CD8-positive, alpha-beta memory T cell (primary cell): ENCODE measurements at places on chromosomes 12 and 14. TPM values are rescaled to one million over a fixed set of nuclear protein-coding genes. Genes with fewer than 3 reads are reported as not detected.

Gene BDKRB2
- not detected for total RNA-seq

- H3K36me3 ChIP-seq, result no peaks in the 10 kb centered on the region
- H3K4me1 ChIP-seq, result no peaks in the 10 kb centered on the region
- DNase-seq, result no peak
- H3K27ac ChIP-seq, result no peak overlapping the region
Measured at GRCh38 chr14:32468955-32469354, 139.9 kb downstream of the AKAP6 start.

- H3K4me3 ChIP-seq, result no peak overlapping the region
- H3K27ac ChIP-seq, result no peak overlapping the region
- H3K4me1 ChIP-seq, result no peaks in the 10 kb centered on the region
Measured at GRCh38 chr12:28027328-28027727, 54.8 kb upstream of the PTHLH start.

- H3K36me3 ChIP-seq, result no peaks in the 10 kb centered on the region
- peak overlapping the region; percentile 19 for H3K27ac ChIP-seq
- DNase-seq, result no peak
Measured at GRCh38 chr14:65103150-65103760, 938 bp upstream of the MAX start.

- H3K27me3 ChIP-seq, result no peaks in the 10 kb centered on the region
- no peaks in the 10 kb centered on the region for H3K4me1 ChIP-seq
- DNase-seq, result no peak
- no peaks in the 10 kb centered on the region for H3K36me3 ChIP-seq
Measured at GRCh38 chr12:64992116-64992515, 129.0 kb downstream of the WIF1 start.

DNA sequence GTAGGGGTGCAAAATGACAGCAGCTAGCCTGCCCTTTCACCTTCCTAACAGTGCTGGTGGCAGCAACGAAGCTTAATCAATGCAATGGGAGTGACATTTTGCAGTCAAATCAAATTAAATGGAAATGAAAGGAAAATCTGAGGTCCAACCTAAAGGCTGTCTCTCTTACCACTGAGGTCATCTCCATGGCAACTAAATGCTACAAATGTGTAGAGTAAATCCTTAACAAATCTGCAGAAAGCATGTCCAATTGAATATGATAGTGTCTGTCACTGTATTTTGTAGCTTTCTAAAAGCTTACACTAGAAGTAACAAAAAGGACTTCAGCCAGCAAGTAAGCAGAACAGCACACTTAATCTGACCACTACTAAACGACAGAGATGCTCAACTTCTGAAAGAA lies 488.8 kb downstream of the BCAT1 start:
- H3K4me3 ChIP-seq, result no peak overlapping the region
- no peak overlapping the region for H3K27ac ChIP-seq
- no peaks in the 10 kb centered on the region for H3K36me3 ChIP-seq

Gene PRPH
- total RNA-seq, result not detected

GRCh38 chr14:92744198-92744597 lies 4.2 kb downstream of the LGMN start:
- H3K27me3 ChIP-seq, result peaks cover under 1% of the 10 kb centered on the region
- no peaks in the 10 kb centered on the region for H3K36me3 ChIP-seq
- DNase-seq, result no peak
- H3K4me1 ChIP-seq, result peaks cover 4% of the 10 kb centered on the region

Gene GUCY2C
- not detected for total RNA-seq

- peaks cover 10% of the 10 kb centered on the region for H3K4me1 ChIP-seq
- H3K36me3 ChIP-seq, result no peaks in the 10 kb centered on the region
- H3K27ac ChIP-seq, result no peak overlapping the region
- no peak overlapping the region for H3K4me3 ChIP-seq
Measured at GRCh38 chr12:53174881-53175491, 5.5 kb upstream of the ZNF740 start.

DNA sequence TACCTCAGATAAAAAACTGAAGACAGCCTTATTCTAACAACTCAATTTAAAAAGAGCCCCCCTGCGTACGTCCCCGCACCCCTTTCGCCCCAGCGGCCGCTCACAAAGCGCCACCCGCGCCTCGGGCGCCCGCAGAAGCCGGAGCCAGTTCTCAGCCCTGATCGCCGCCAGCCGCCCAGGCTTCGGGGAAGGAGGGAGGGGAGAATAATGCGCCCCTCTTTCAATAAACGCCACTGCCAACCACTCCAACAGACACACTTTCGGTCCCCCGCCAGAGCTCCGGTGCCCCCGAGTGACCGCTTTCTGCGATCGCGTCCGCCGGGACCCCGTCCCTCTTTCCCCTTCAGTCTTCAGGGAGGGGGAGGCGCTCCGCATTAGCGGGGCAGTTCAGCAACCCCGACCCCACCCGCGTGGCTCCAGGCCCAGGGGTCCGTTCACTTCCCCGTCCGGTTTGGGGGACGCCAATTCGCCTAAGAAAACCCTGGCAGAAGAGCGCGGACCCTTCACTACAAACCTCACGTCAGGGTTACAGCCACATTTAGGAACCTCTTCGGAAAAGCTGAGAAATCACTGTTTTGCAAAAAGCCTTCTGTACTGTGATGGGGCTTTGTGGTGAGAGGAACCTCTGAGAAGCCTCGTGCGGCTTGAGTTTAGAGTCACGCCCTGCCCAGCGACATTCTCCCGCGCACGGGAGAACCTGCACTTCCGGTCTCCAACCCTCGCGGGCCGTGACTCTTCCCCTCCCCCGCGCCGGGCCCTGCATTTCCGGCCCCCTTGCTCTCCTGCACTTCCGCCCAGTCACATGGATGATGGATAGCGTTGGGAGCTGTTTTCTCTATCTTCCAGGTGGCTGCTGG lies 18.7 kb downstream of the FOXG1 start:
- H3K27ac ChIP-seq, result no peak overlapping the region
- no peaks in the 10 kb centered on the region for H3K36me3 ChIP-seq
- no peaks in the 10 kb centered on the region for H3K4me1 ChIP-seq
- DNase-seq, result no peak
- H3K4me3 ChIP-seq, result no peak overlapping the region

Gene KRT74
- not detected for total RNA-seq

DNA sequence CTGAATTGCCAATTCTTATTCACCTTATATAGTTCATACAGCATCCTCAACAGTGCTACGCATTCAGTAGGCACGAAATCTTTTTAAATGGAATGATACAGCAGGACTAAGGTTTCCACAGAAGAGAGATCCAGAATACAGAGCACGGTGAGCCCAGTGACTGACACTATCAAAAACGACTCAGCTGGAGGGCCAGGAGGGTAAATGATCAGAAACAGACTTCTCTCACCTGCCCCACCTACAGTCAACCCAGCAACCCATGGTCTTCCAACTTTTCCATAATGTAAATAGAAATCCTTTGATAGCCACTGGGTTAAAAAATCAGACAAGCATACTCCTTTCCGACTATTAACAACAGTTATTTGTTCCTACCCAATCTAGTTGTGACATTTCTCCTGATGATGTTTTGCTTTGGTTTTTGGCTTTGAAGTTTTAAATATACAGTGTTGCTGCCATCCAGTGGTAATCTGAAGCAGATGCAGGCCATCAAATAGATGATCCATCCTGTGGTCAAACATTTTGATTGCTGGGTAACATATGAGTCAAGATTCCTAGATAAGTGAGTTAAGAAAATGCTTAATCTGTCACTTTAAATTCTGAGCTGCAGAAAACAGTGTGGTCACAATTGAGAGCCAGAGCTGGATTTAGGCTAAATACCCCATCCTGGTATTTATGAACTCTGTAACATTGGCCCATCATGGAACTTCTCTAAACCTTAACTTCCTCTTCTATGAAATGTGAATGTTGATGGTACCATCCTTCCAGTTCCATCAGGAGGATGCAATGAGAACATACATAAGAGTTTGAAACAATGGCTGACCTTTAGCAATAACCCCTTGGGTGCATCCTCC lies 42.0 kb downstream of the GPHB5 start:
- H3K27ac ChIP-seq, result no peak overlapping the region
- no peaks in the 10 kb centered on the region for H3K27me3 ChIP-seq
- DNase-seq, result no peak
- no peak overlapping the region for H3K4me3 ChIP-seq
- H3K36me3 ChIP-seq, result no peaks in the 10 kb centered on the region

GRCh38 chr14:103500148-103500990 lies 22.3 kb downstream of the CKB start:
- H3K4me3 ChIP-seq, result no peak overlapping the region
- no peak overlapping the region for H3K27ac ChIP-seq
- peaks cover 52% of the 10 kb centered on the region for H3K36me3 ChIP-seq
- H3K27me3 ChIP-seq, result no peaks in the 10 kb centered on the region
- H3K4me1 ChIP-seq, result peaks cover 4% of the 10 kb centered on the region

DNA sequence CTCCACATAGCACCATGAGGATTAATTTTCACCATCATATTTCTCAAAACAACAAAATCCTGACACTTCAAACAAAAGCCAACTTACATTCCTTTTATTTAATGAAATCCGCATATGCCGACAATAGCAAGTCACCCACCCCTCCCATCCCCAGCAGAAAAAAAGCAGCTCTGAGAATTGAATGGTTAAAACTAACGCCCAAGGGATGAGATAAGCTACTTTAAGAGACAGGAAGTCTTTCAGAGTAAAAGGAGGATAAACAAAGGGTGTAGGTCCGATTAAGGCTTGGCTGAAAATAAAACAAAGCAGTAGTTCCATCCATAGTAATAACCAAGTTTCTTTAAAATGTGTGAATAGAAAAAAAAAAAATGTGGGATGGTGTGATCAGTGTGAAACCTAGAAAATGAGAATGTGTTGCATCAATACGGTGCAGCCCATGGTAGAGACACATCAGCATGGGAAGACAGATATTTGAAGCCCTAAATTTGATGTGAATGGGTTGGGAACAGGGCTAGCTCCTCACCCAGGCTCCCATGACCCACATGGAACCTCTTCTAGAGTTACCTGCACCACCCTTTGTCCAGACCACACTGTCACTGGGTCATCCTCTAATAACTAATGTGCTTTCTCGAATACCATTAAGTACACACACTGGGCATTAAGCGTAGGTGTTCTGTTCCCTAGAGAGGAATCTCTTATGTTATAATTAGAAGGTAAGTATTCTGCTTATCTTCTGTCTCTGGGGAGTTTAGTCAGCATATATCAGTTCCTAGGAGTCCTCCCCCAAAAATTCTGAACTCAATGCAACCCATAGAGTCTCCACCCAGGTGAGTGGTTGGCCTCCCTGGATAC lies 31.7 kb downstream of the RTRAF start:
- peaks cover 7% of the 10 kb centered on the region for H3K4me1 ChIP-seq
- no peak for DNase-seq
- H3K4me3 ChIP-seq, result no peak overlapping the region
- H3K27ac ChIP-seq, result no peak overlapping the region

DNA sequence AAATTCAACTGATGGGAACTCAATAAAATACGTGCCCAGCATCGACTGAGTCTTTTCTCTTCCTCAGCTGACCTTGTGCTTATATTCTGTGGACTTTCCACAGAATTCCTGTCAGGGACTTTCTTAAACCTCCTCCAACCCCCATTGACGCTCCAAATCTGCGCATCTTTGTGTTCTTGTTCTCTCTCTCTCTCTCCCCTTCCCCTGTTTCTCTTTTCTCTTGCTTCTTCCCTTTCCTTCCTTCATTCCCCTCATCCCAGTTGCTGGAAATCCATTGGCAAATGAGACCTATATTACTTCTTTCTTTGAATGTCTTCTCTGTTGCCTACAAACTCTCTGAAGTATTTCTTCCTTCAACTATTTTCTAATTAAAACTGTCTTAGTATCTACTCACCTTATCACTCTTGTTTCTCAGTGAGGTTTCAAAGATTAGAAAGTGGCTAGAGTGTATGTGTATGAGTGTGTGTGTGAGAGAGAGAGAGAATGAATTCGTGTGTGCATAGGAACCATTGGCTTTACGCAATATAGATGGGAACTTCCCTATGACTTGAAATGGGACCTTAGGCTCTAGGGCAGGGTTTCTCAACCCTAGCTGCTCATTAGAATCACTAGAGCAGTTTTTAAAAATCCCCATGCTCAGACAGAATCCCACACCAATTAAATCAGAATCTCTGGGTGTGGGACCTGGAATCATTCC lies 41.8 kb upstream of the DHRS7 start:
- H3K4me3 ChIP-seq, result no peak overlapping the region
- no peak for DNase-seq
- no peak overlapping the region for H3K27ac ChIP-seq
- peaks cover 5% of the 10 kb centered on the region for H3K27me3 ChIP-seq
- H3K36me3 ChIP-seq, result no peaks in the 10 kb centered on the region

Gene SMAGP
- 0.72 TPM for total RNA-seq

DNA sequence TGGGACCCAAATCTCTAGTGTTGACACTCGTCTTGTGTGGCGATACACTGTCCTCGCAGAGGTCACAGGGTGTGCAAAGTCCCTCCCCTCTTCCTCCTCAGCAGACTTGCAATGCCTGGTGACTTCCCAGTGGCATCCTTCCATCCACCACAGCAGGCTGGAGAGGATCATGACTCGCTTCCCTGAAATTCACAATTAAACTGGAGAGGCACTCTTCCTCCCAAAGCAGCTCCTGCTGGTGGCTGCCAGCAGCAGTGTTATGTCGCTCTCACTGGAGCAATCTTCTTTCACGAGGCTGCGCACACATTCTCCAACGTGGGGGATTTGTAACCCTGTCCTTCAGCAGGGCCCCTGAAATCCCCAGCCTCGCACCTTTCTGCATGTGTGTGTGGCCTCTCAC lies 145.2 kb upstream of the TMCC3 start:
- no peak overlapping the region for H3K4me3 ChIP-seq
- H3K36me3 ChIP-seq, result no peaks in the 10 kb centered on the region
- H3K27ac ChIP-seq, result no peak overlapping the region
- DNase-seq, result no peak

Gene CLMN
- 0.72 TPM for total RNA-seq

DNA sequence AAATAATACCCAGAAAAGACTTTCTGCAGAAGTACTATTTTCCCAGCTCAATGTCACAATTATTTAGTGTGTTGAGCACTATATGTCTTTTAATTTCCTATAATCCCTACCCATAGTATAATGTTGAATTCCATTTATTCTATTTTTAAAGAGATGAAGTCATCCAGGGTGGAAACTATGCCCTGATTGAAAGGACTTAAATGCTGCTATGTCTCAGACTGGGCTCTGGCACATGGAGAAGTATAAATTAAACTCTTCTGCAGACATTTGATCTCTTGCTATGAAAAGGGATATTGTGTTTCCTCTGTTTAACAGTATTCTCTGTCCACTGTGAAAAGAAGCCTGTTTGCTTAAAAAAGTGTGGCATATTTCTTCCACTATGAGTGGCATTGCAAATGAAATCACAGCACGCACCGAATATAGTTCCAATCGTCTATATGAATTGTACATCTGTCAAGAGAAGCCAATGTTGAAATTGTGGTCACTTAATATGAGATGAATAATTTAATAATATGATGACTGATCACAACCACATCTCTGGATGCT lies 192.3 kb downstream of the BCAT1 start:
- H3K36me3 ChIP-seq, result no peaks in the 10 kb centered on the region
- no peaks in the 10 kb centered on the region for H3K4me1 ChIP-seq
- H3K27ac ChIP-seq, result no peak overlapping the region
- H3K4me3 ChIP-seq, result no peak overlapping the region
- no peak for DNase-seq

Gene ACOT4
- 5.0 TPM for total RNA-seq

Gene IFI27
- total RNA-seq, result 1.3 TPM

Gene P2RX2
- not detected for total RNA-seq

Gene CABP1
- total RNA-seq, result 0.13 TPM

Gene DCN
- total RNA-seq, result not detected

- H3K27ac ChIP-seq, result peak overlapping the region; percentile 39
- peaks cover 13% of the 10 kb centered on the region for H3K4me1 ChIP-seq
- H3K27me3 ChIP-seq, result no peaks in the 10 kb centered on the region
- H3K4me3 ChIP-seq, result no peak overlapping the region
Measured at GRCh38 chr14:102508774-102509745, 516 bp downstream of the ANKRD9 start.

Gene TAS2R30
- total RNA-seq, result 0.94 TPM

Gene ZC2HC1C
- total RNA-seq, result 0.81 TPM

GRCh38 chr14:36505892-36506731 lies 13.9 kb downstream of the NKX2-1 start:
- H3K36me3 ChIP-seq, result no peaks in the 10 kb centered on the region
- H3K27me3 ChIP-seq, result peaks cover 24% of the 10 kb centered on the region
- H3K4me3 ChIP-seq, result no peak overlapping the region
- H3K27ac ChIP-seq, result no peak overlapping the region
- DNase-seq, result no peak
